H7 (cell line): ENCODE measurements at places on chromosomes 5 and 9. TPM values are rescaled to one million over a fixed set of nuclear protein-coding genes. Genes with fewer than 3 reads are reported as not detected.

Gene FOXD4L3
- total RNA-seq: 0.04 TPM in 1 of 2 replicates, not detected in the other

Gene LCN12
- 0.38 and 2.9 TPM in 2 replicates for total RNA-seq

Gene COL5A1
- total RNA-seq: 10.1 and 11.3 TPM in 2 replicates

Gene TPPP
- total RNA-seq: 0.31 and 0.92 TPM in 2 replicates

Gene RASGRF2
- total RNA-seq: 4.0 and 5.3 TPM in 2 replicates

Gene FRRS1L
- 0.14 and 0.18 TPM in 2 replicates for total RNA-seq

Gene PCDHGA11
- total RNA-seq: 0.21 and 0.30 TPM in 2 replicates

Gene TAS2R1
- not detected in 2 replicates for total RNA-seq

GRCh38 chr5:16754601-16755000 is 137.8 kb upstream of the RETREG1 start:
- peak; percentile 64 for DNase-seq

DNA sequence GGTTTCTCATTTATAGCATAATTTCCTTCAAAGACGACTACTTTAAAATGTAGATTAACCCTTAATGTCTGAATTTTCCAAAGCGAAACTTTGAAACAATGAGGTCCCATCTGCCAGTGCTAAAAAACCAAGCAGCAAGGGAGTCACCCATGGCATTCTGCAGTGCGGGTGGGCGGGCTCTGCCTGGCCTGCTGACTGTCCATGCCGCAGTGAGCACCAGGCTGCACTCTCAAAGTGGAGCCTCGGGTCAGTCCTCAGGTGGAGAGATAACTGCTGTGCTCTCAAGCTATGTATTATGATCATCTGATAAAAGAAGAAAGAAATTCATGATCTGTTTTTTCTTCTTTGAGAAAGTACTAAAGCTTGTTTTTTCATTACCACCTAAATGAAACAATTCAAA is 581.6 kb downstream of the CETN3 start:
- no peak for DNase-seq

DNA sequence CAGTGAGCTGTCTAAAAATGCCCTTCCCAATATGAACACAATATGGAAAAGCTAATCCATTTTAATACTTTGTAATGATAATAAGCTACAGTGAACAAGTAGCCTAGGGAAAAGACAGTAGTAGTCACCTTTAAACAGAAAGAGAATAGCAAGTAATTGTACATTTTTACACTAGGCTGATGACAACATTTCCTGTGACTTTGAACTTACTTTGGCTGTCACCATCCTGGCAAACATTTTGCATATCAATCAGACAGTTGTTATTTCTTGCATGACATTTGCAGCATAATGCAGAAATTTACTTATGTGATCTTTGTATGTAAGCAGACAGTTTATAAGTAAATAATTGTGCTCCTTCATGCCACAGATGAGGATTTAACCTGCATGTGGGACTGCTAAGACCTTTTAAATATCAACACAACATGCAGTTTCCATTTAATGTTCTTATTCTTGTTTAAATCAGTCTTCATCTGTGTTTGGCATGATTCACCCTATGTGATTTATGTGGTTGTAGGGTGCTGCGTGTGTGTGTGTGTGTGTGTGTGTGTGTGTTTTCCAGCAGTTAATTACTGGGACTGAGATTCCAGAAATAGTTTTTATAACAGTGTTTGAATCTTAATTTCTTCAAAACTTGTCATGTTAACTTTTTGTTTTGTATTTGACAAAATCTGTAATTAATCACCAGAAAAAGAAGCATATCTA is 997.1 kb upstream of the ARRDC3 start:
- no peak for DNase-seq

GRCh38 chr9:101427957-101428655 is 7.5 kb downstream of the ALDOB start:
- DNase-seq: no peak

GRCh38 chr5:157613385-157614245 is 38.0 kb upstream of the ADAM19 start:
- no peak for DNase-seq

- DNase-seq: no peak
These were observed 7.1 kb upstream of the TMEM215 start for GRCh38 chr9:32776201-32776600.

DNA sequence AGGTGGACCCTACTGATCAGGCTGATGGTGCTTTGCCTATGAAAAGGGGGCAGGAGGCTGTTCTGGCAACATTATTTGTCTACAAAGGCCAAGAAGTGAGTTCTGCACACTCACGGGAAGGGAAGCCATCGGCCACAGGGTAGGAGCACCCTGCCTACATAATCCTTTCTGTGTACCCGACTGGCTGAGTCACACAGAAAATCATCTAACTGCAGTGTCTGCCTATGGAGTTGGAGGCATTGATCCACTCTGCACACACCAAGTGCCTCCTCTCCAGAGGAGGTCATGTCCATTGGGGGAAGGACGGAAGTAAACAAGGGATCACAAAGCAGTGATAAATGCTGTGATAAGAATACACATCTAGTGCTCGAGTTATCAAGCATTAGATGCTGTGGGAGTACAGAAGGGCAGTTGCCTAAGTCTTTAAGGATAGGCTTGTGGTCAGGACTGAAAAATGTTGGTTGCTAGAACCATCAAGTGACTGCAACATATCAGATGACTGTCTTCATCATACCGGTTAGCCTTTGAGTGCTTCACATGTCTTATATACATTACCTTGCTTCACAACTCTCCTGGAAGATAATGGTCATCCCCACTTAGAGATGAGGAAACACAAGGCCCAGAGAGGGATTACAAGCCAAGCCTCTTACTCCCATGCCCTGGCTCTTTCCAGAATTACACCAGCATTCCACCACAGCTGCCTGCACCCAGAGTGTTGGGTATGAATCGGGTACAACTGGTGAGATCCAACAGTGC is 1.3 kb upstream of the SLC2A8 start:
- DNase-seq: peak; percentile 25

GRCh38 chr5:151897020-151897552 is 27.6 kb downstream of the GLRA1 start:
- DNase-seq: no peak

DNA sequence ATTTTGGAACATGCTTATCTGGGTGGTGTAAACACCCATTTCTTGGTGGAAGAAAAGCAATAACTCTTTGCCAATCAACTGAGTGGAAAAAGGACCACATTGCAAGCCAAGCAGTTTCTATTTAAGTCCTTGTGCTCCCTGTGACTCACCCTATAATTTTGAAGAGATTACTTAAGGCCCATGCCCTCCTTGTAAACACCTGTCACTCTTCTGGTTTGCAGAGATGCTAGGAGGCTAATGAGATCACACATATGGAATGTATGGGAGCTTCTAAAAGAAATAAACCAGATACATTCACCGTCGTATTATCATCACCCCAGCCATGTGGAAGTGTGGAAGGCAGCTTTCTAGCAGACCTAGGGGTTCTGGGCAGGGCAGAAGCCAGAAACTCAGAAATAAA is 337.1 kb downstream of the GADD45G start:
- no peak for DNase-seq

DNA sequence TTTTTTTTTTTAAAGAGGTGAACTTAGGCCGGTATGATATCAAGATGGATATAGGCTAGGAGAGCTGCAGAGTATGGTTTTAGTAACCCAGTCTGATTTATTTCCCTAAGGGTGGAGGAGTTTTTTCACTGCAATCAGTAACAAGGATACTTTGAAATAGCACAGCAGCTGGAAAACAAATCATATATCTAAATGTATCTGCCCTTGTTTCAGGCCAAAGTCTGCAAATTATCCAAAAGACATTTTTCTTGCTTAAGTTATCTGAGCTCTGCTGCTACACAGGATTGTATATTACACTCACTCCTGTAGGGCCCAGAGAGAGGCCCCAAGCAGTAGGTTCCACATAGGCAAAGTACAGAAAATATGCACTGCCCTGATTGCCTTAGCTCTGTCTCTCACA is 222.4 kb downstream of the NTRK2 start:
- no peak for DNase-seq

GRCh38 chr5:173003360-173003759 is 19.8 kb downstream of the ATP6V0E1 start:
- DNase-seq: no peak
